Stimulated activated CD4-positive, alpha-beta T cell treated with anti-CD3 and anti-CD28 coated beads, TNF-alpha, amount 100 ng/mL, for 4 hours (primary cell): ENCODE measurements at places on chromosomes 7 and 10.

DNA sequence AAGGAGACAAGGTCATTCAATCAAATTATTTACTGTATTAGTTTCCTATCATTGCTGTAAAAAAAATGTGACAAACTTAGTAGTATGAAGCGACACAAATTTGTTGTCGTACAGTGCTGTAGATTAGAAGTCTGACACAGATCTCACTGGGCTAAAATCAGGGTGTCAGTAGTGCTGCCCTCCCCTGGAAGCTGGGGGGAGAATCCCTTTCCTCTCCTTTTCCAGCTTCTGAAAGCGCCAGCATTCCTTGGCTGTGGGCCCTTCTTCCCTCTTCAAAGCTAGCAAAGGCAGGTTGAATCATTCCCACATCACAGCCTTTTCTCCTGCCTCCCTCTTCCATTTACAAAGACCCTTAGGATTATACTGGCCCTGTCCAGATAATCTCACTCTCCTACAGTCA, 28.0 kb downstream of the VPS41 start:
- no peak for DNase-seq

DNA sequence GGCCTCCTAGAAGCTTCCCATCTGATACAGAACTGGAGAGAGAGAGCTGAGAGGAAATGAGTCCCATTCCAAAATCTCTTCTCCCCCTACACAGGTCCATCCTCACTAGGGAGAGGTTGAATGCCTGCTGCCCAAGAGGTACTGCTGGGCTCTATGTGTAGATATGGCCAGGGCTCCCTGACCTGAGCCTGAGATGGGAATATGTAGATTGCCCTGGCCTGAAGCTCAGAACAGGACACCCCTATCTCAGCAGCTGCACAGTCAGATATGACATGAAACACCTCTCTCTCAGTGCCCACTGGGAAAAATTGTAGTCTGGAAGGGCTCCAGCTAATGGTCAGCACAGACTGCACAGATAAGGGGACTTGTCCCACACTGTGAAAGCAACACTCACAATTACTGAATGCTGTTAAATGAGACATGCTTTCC, 3.1 kb upstream of the IFIT1B start:
- no peak for DNase-seq

DNA sequence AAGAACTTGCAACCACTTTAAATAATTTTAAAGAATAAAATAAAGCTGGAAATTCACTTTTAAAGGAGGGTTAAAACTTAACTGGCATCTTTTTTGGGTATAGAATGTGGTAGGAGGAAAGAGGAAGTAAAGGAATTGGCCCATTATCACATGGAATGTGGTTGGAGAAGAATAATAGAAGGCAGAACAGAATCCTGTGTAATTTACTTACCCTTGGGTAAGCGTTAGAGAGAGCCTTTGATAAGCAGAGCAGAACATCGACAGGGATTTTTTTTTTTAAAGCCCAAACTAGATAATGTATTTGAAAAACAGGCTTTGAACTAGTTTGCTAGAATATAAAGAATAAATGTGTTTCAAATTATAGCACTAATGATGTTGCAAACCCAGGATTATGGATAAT, 199.8 kb upstream of the KIAA1217 start:
- no peak for DNase-seq

DNA sequence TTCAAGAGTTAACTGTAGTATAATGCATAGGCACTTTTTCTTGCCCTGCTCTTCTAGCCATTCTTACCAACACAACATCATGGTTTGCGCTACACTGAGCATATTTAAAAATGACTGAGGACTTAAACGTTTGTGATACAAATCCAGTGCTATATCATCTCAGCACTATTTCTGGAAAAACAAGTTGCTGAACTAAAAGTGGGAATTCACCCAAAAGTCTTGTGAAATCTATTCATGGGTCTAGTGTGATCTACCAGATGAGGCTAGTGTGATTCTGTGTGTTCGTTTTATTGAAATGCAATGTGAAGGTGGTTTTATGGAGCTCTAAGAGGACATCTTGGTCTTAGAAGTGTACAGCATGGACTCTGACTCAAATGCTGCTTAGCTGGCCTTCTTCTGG, 584.6 kb upstream of the POM121L12 start:
- DNase-seq: no peak

- no peak for DNase-seq
These were observed 286.8 kb downstream of the ADK start for GRCh38 chr10:74437822-74438221.

DNA sequence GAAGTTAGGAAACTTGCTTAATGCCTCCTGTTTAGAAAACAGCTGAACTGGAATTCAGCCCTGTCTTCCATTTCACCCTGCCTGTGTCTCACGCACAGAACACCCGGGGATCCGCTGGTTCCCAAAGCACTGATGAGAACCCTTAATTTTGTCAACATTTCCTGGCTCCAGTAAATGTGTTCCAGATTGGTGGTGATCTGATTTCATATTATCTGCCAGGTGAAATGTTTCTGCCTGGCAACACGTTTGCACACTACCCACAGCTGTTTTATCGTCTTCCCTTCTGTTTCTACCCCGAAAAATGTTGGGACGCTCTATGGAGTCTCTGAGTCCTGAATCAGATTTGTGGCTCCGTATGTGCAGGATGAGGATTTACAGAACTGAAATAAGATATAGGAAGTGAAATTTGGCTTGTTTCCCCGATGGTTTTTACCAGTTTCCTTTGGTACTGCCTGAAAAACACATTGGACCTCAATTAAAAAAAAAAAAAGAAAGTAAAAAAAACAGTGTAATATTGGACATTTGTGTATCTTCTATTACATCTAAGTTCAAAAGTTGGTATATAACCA, 29.0 kb downstream of the MRC1 start:
- no peak for DNase-seq

DNA sequence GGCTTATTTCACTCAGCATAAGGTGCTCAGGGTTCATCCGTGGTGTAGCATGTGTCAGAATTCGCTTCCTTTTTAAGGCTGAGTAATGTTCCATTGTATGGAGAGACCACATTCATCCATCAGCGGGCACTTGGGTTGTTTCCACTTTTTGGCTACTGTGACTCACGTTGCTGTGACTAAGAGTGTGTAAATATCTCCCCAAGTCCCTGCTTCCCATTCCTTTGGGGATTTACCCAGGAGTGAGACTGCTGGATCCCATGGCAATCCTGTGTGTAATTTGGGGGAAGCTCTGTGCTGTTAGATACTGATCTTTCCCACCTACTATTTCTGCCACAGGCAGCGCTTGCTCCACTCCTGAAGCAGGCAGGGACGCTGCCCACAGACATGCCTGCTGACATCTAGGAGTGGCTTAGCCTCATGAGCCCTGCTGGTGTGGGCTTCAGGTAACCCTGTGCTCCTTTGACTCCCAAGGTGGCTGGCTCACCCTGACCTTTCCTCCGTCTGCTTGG, 346.0 kb downstream of the FRMD4A start:
- no peak for DNase-seq

DNA sequence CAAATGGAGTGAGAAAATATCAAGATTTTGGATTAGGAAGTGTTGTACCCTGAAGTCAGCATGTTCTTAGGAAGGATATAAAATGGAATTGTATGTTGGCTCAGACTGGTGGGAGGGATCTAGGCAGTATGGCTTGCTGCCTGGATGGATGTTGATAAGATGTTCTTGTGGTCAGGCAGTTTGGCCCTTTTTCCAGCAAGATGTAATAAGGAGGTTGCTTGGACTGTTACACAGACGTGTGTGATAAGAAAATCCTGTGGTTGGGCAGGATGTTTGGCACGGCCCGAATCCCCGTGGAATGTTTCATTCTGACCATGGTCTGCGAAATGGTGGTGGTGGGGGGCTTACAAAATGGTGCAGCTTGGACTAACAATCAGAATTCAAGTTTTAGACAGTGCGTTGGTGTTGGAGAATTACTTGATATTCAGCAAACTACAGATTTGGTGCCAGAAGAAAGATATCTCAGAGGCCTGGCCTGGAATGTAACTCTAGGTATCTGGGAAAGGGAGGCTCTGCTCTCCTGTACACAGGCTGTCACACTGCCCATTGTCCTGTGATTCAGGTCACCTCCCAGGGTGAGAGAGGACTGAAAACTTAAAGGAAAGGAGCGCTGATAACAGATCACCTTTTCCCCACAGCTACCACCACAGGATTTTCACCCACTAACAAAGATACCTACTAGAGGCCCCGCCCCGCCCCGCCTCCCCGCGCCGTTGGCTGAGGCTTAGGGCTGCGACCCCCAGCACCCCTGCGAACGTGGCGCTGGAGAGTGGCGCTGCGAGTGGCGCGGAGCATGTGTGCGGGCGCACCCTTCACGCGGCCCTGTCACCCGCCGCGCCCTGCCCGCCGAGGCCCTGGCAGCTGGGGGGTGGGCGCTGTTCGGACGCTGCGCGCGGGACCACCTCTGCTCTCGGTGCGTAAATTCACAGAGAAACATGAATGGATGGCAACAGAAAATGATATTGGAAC, 19.3 kb upstream of the ZNF680 start:
- DNase-seq: no peak

DNA sequence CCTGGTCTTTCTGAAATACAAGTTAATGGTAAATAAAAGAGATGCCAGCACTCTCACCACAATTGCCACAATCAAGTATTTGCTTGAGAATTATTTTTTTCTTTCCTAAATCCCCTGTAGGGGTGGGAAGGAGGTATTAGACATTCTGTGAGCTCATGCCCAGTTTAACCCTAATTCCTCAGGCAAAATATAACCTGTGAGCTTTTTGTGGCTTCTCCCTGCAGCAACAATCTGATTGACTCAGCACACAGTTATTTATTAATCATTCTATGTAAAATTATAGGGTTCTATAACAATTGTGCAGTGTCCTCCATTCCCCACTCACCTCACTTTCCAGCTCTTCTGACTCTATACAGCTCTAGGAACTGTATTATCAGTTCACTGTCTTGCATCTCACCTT, 66.3 kb downstream of the GLI3 start:
- DNase-seq: no peak

GRCh38 chr10:128191847-128192246, 65.6 kb upstream of the MKI67 start:
- DNase-seq: no peak

DNA sequence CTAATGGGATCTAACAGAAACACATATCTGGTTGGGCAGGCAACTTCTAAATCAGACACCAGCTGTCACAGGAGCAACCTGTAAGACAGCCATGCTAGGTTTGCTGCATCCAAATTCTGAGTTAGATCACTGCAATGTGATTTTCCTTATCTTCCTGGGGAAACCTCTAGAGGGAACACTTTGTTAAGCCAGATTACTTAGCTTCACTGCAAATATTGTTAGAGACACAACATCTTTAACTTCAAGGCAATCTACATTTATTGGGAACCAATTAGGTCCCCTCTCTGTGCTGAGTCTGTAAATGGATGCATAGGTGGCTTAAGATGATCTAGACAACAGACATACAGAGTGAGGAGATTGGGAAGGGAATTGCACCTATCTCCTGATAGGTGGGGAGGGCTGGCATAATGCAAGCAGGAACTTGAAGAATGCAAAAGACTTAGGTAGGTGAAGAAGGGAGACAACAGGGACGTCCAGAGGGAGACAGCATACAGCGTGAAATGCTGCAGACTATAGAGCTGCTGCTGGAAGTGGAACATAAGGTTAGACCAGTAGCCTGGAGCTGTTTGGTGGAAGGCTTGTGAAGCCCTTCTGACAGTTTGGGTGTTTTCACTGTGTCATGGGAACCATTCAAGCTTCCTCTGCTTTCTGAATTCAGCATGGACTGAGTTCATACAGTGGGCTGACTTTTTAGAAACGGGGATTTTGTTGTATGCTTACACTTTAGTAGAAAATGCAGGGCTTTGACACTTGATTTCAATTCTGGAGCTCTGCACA, 109.8 kb upstream of the ELMO1 start:
- DNase-seq: no peak

DNA sequence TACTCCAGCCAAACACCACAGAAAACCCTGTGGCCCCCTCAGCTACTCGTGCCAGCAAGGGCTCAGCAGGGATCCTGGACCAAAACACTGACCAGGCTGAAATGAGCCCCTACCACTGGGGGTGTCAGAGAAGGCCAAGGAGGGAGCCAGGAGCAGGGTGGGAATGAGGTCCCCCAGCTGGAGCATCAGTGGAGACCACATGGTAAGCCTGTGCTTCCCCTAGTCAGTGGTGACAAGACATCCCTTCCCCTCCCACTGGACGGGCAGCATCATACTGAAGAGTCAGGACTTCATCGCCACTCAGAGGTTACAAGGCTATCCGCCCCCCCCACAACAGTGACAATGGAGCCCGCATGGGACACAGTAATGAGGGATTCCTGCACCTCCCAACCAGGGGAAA, 99.6 kb downstream of the LHPP start:
- no peak for DNase-seq

DNA sequence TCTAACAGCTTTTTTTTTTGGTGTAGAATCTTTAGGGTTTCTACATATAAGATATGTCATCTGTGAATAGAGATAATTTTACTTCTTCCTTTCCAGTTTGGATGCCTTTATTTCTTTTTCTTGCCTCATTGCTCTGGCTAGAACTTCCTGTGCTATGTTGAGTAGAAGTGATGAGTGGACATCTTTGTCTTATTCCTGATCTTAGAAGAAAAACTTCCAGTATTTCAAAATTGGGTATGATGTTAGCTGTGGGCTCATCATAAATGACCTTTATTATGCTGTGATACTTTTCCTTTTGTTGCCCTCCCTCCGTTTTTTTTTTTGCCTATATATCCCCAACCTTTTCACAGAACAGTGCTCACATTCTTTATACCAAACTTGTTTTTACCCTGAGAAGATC, 8.8 kb downstream of the AGK start:
- DNase-seq: no peak

- DNase-seq: no peak
These were observed 925 bp downstream of the H2AZ2 start for GRCh38 chr7:44846816-44847508.

GRCh38 chr7:87001214-87001613, 58.2 kb downstream of the ELAPOR2 start:
- DNase-seq: no peak

GRCh38 chr7:11625669-11626068, 206.3 kb downstream of the THSD7A start:
- DNase-seq: no peak

DNA sequence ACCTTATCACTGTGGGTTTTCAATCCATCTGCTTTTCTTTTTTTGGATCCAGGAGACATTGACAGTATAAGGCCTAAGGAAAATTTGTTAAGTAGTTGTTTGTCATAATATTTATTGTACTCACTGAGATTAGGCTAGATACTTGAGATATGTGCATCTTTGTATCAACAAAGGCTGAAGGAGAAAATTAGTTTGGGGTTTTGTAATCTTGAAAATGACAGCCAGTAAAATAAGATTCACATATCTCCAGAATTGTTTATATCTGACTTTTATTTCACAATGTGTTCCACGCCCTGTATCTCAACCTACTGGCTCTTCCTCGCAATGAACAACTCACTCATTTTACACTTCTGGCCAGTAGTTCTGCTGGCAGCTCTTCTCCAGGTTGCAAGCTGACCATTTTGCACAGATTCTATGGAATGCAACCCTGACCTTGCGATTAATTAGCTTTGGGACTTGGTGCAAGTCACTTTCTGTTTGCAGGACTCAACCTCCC, 132.7 kb downstream of the GATA3 start:
- DNase-seq: no peak

GRCh38 chr10:81600185-81600584, 274.8 kb upstream of the NRG3 start:
- DNase-seq: no peak
